ENCODE measurements at places on chromosomes 1 and 21.

GRCh38 chr1:5509664-5510452 is 482.4 kb downstream of the NPHP4 start:
- DNase-seq, result no peak

DNA sequence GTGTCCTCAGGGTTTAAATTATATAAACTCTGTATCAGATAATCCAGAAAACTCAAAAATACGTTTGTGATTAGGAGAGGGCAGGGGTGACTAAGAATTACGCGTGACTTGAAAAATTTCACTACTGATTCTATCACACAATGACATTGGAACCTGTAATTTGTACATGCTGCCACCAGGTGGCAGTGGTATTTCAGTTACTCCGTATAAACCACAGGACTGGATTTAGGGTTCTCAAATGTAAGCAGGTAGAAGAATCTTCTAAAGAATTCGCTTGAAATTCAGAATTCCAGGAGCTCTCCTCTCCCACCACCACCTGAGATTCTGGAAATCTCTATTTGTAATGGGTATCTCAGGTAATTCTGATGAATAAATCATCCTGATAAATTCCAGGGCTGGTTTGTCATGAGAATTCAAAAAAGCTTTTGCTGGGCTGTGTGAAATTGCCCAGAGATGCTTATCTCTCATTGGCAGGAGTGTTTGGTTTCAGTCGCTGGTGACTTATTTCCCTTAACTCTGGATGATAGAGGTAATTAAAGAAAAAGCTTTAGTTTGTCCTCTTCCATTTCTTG is 1.7 kb upstream of the KRTAP7-1 start:
- DNase-seq, result no peak

- DNase-seq, result no peak
These were observed 12.8 kb downstream of the S100PBP start for GRCh38 chr1:32830092-32830852.

DNA sequence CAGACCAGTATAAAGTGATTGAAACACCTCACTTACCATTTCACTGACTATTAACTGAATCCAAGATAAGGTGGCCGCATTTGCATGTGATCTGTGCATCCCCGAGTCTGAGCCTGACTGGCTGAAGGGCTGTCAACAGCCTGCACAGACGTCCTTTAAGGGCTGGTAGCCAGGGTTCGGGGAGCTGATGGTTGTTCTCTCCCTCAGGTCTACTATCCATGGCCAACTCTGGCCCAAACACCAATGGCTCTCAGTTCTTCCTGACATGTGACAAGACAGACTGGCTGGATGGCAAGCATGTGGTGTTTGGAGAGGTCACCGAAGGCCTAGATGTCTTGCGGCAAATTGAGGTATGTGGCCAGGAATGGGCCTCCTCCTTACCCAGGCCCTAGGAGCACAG is 14.0 kb downstream of the PPIE start:
- DNase-seq, result no peak

DNA sequence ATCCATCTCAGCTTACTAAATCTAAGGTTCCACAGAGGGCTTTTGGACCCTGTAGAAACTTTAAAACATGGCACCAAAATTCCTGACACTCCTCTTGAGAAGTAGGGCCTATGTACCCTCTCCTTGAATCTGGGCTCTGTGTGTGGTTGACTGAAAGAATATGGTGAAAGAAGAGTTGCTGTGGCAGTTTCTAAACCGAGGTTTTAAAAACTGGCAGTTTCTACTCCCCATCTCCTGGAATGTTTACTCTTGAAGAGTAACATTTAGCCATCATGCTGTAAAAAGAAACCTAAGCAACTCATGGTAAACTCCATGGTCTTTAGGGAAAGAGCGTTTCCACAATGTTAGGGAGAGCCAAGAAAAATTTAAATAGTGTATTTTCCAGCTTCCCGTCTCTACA is 4.6 kb upstream of the CMPK1 start:
- DNase-seq, result no peak

- no peak for DNase-seq
These were observed 39.9 kb upstream of the BACH1 start for GRCh38 chr21:29258626-29259338.

GRCh38 chr1:180210008-180210620 is 19.9 kb upstream of the LHX4 start:
- no peak for DNase-seq

DNA sequence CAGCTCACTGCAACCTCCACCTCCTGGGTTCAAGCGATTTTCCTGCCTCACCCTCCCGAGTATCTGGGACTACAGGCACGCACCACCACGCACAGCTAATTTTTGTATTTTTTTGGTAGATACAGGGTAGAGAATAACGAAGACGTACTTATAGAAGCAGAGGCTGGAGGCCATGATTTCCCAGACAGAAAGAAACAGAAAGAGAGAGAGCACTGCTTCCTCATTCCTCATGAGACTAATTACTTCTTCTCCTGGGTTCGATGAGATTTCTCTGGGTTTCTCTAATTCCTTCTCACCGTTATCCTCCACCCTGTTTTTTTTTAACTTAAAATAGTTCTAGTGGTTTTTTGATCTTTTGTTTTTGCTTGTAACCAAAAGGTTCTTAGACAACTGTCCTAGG is 23.4 kb upstream of the PTP4A2 start:
- DNase-seq, result no peak

GRCh38 chr1:207944571-207944970 is 33.6 kb upstream of the CD34 start:
- no peak for DNase-seq

DNA sequence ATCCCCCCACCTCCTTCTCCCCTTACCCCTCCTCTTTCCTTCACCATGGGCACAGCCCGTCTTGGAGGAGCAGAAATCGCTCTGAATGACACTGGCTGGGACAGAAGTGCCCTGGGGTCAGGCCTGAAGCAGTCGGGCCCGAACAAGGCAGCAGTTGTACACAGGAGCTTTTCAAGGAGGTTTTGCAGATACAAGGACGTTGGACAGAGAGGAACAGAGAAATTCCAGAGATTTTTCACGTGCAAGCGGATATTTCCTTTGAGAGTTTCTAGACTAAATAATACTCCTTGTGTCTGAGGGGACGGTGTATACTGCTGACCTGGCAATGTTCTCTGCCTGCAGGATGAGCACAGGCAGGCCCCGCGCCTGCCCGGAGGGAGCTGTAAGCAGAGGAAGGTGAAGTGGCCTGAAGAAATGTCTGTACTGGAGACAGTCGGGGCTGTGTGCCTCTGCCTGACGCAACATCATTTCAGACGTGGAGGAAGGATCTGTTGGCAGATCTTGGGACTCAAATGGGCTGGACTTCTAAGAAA is 95.3 kb upstream of the SLC25A33 start:
- no peak for DNase-seq

DNA sequence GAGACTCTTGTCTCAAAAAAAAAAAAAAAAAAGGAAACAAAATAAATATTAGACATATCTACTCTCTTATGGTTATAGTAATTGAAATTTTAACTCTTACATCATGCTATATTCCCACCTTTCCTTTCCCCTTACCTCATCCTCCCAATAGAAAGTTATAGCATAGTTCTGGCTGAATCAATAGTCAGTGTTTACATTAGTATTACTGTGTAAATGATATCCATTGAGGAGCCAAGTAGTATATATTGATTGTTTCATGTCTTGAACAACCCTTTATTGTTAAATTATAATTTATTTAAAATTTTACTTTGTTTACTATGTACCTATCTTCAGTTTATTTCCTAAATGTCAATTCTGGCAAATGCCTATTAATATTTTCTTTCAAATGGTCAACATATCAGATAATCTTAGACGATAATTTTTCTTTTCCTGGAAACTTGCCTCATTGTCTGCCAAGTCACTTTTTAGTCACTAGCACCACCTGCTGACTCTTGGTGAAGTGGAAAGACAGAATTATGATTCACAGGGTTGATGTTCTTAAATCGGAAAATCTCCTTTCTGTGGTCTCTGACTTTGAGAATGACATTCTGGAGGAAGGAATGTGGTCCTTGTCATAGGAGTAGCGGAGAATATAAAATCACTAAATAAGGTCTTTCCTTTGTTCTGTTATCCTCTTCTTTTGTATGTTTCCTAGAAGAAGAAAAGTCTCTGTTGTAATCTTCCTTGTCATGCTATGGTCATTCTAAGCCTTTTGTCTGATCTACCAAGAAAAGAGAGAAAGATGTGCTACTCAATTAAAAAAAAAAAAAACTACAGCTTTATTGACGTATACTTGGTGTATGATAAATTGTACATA is 8.6 kb downstream of the HJV start:
- no peak for DNase-seq

DNA sequence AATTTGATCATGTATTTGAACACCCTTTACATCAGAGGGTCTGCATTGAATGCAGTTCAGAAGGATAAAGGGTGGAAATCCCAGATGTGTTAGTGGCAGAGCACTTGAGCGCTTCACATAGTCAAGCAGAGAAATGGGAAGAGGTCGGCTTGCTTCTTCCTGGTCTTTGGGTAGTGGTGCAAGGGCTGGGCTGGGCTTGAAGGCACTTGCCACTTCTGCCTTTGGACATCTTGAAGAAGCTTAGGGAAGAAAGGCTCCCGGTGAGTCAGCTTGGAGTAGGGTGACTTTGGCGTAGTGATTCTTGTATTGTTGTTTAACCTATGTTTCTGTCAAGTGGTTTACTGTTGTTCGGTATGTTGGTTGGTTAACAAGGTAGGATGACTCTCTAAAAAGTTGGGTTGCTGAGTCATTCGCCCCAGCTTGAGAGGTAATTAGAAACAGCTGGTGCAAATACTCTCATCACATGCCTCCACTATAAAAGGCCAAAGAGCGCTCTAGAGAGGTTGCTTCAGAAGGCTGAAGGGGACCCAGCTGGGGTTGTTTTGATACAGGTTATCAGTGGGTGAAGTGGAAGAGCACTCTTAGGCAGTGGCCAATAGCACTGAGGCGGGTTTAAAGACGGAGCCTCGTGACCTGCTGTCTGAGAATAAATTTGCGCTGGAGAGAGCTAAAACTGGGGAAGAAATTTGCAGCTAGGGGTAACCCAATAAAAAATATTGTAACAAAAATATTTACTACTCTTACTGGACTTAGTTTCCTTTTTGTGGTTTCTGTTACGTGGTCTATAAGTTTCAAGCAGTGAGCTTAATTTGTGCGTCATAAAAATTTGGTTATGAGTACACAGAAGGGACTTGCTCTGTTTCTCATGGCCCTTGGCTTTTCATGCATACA is 1.4 kb downstream of the BACH1 start:
- no peak for DNase-seq

DNA sequence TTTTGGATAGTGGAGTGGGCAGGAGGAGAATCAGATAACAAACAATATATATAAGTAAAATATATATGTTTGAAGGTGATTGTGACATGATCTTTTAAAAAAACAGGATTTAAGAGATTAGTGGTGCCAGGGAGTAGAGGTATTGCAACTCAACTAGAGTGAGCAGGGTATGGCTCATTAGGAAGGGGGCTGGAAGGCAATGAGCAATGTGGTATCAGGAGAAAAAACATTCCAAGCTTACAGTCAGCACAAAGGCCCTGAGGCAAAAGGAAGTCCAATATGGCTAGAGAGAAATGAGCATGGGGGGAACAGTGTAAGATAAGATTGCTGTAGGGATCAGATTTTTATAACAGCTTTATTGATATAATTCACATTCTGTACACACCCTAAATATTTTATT is 5.3 kb upstream of the GADD45A start:
- DNase-seq, result no peak

- no peak for DNase-seq
These were observed 56.4 kb upstream of the RGS7 start for GRCh38 chr1:241413386-241413785.

DNA sequence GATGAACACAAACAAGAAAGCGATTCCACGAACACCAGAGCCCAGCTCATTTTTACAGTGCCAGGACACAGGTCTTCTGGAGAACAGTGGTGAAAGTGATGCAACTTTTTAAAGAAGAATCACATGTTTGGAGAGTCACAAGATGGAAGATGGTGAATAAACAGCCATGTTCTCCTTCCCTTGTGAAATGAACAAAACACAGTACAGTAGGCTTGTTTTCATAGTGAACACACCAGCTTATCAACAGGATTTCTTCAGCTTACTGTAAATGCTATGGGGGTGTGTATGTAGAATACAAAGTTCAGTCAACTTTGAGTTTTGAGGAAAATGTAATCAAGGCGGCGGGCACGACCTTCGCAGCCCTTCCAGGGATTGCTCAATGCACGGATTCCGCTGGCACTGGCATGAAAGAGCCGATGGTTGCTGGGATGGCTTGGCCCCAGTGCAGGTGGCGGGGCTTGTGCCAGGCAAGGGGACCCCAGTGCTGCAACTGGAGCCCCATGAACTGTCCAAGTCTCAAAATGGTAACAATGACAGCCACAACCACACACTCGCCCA is 9.7 kb downstream of the TMPRSS3 start:
- DNase-seq, result no peak

DNA sequence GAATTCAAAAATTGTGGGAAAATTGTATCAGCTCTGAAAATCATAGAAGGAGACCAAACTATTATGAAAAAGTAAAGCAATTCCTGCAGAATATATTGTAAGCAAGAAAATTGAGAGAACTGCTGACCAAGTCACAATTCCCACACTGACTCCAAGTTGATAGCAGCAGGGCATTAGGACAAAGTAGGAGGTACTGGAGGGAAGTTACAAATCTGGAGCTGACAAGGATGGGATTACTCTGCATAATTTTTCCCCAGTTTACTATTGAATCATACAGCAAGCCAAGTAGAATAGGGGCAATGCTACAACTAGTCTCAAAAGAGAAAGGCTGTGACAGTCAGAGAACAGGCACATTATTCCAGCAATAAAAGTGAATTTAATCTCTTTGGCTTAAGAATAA is 161.3 kb upstream of the USP25 start:
- DNase-seq, result no peak

DNA sequence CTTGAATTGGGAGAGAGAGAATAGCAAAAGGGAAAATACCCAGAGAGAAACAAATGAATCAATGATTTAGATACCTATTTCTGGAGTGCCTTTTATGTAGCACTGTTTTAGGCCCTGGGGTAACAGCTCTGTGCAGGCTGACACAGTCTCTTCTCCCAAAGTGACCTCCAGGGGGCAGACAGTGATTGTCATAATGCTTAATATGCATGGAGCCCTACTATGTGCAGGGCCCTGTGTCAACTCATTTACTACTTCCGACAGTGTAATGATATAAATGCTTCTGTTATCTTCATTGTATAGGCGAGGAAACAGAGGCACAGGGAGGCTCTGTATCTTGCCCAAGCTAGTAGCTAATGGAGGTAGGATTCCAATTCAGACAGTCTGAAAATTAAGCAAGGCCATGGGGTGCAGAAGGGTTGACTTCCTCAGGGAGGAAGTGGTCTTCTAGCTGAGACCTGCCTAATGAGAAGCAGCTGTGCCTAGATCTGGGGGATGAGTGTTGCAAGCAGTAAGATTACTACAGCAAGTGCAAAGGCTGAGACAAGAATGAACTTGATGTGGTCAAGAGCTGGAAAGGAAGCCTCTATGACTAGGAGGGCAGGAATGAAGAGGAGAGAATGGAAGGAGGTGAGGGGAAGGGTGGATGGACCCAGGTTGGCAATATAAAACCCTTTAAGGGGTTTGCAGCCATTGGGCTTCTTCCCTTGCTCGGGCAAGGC is 16.2 kb upstream of the SERINC2 start:
- DNase-seq, result no peak
